Panc1 (cell line): ENCODE measurements at places on chromosomes 6 and 20.

- no peak for DNase-seq
These were observed 37.6 kb downstream of the PDSS2 start for GRCh38 chr6:107421696-107422256.

- no peak for DNase-seq
These were observed 125.2 kb upstream of the RALGAPA2 start for GRCh38 chr20:20837574-20838021.

- no peak for DNase-seq
These were observed 80.5 kb downstream of the FARS2 start for GRCh38 chr6:5341845-5342244.

DNA sequence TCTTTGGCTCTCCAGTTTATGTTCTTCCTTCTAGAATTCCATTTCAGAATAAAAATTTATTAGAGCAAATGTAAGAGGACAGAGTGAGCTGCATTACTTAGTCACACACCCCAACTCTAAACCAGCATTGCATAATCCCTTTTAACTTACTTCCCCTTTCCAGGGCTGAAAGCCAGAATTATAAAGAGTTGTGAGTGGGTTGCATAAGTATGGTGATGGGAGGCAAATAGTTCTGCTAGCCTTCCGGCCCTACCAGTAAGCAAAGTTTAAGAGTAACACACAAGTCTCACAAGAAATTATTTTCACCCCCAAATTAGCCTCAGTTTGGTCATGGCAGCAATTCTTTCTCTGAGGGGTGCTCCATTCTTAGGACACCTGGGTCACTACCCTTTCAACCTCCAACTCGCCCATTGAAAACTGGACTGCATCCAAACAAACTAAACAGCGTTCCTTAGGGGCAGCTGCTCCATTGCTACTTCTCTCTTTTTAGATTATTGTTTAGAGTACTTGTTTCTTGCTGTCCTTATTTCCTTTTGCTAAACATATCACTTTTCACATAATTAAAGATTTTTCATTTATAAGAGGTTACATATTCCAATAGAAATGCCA lies 1.6 kb downstream of the KIAA0408 start:
- no peak for DNase-seq

DNA sequence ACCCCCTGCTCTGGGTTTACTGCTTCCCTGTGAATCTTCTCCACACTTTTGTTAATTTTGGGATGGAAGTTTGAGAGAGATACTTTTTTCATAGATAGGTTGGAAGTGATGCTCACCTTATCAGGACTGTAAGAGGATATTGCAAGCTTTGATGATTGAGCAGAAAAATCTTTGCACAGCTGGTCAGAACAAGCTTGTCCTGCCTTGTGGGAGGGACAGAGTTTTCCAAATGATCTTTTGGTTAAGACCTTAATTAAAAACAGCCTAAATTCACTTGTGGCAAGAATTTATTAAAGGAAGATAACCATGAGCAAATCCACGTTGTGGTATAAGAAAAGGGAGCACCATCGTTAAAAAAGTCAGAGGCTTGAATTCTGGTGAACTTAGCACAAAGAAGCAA lies 32.2 kb downstream of the E2F3 start:
- DNase-seq, result no peak

GRCh38 chr20:15616626-15617025 lies 956.6 kb downstream of the KIF16B start:
- no peak for DNase-seq

- DNase-seq, result no peak
These were observed 73.6 kb upstream of the PHACTR3 start for GRCh38 chr20:59530782-59531181.

- no peak for DNase-seq
These were observed 618.9 kb upstream of the GJE1 start for GRCh38 chr6:141513830-141514229.

- DNase-seq, result no peak
These were observed 636.0 kb downstream of the BCKDHB start for GRCh38 chr6:80742481-80742880.

GRCh38 chr20:53171065-53171464 lies 198.9 kb downstream of the TSHZ2 start:
- DNase-seq, result no peak

- DNase-seq, result no peak
These were observed 57.1 kb downstream of the SLC35D3 start for GRCh38 chr6:136979206-136979605.

GRCh38 chr6:7194657-7195056 lies 86.9 kb downstream of the RREB1 start:
- DNase-seq, result no peak
